Activated CD4-positive, alpha-beta memory T cell treated with anti-CD3 and anti-CD28 coated beads, Interleukin-2, amount 10 ng/mL, durations not matched to agents 7 days and 5 days (primary cell): ENCODE measurements at places on chromosomes 11 and 22.

- no peak for DNase-seq
These were observed 21.1 kb upstream of the UPK3A start for GRCh38 chr22:45263463-45264269.

GRCh38 chr11:75431533-75432525, 1.2 kb downstream of the KLHL35 start:
- no peak for DNase-seq

DNA sequence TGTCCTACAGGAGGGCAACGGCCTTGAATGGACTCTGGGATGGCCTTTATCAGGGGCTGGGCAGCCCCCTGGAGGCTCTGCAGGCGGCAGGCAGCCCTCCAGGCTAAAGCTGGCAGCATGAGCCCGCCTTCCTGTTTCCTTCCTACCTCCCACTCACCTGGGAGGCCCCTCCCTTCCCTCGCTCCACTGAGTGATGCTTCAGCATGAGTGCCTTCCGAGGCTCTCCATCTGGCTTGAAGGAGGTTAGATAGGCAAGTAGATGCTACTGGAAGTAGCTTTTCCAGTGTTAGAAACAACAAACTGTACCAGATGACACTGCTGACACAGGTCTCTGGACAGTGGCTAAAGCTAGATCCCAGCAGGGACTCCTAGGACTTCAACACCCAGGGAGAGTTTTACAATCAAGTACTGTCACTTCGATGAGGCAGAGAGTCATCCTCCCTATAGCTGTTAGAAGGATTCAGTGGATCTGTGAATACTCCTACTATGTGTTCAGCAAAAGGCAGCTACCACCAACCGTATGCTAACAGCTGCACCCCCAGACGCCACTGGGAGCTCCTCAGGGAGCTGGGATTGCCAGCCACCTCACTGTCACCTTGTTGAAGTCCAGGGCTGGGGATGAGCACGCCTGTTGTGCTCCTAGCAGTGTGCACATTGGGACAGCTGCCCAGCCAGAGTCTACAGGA, 4.1 kb upstream of the SLC25A1 start:
- no peak for DNase-seq

GRCh38 chr11:13288375-13289029, 10.9 kb downstream of the BMAL1 start:
- no peak for DNase-seq

GRCh38 chr11:27701355-27702105, 1.3 kb upstream of the BDNF start:
- no peak for DNase-seq

- DNase-seq, result no peak
These were observed 155.3 kb downstream of the ST3GAL4 start for GRCh38 chr11:126510621-126511370.

DNA sequence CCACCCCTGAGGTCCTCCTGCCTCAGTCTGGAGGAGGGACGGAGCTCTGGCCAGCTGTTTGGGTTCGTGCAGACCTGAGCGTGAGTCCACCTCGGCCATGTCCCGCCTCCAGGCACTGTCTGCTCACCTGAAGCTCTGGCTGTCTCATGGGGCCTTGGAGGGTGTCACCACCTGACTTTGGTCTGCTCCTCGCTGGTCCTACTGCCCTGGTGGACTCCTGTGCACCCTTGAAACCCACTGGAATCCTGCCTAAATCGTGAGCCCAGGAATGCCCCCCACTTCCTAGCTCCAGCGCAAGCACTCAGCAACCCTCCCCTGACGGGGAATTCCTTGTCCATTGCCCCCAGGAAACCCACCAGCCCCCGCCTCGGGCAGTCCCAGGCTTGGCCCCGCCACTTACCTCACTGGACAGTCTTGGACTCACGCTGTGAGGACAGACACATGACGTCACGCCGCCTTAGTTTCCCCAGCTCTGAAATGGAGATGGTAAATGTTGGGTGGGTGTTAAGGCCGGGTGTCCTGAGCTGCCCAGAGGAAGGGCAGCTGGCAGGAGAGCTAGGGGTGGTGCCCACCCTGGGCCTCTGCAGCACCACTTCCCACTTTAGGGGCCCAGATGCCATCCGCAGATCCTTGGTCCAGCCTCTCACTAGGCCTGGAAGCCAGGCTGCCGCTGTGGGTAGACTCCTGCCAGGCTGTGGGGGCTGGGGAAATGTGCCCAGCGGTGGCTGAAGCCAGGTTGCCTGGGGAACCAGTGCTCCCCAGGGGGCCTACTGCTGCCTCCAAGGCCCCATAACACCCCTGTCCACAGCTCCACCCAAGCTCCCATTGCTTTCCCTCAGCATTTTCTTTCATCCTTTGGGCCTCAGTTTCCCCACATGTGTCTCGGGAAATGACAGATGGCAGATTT, 18.2 kb upstream of the TBX1 start:
- DNase-seq, result no peak

GRCh38 chr22:48546653-48547424, 1280.8 kb downstream of the BRD1 start:
- no peak for DNase-seq

GRCh38 chr22:36029406-36029755, 757 bp upstream of the RBFOX2 start:
- no peak for DNase-seq
